Hematopoietic multipotent progenitor cell treated with erythropoietin and hydrocortisone succinate and interleukin-3 and kit ligand, for 15 days (in vitro differentiated cells): ENCODE measurements at places on chromosomes 16 and 17.

DNA sequence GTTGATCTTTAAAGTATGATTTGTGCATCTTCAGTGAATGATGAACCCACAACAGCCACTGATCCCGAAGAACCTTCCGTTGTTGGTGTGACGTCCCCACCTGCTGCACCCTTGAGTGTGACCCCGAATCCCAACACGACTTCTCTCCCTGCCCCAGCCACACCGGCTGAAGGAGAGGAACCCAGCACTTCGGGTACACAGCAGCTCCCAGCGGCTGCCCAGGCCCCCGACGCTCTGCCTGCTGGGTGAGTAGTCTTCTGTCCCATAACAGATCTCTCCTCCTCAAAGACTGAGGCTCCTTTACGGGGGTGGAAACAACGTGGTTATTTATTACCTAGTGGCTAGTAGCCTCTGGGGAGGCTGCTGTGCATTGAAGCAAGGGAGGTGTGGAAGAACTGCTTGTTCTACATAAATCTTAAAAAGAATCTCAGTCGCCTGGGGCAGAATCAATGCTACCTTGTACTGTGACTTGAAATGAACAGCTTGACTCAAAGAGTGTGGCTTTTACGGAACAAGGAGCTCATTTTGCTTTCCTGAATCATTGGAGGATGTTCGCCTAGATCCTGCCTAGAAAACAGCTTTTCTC is 63.0 kb upstream of the CLEC18A start:
- DNase-seq = no peak

GRCh38 chr16:46937536-46937935 is 35.9 kb downstream of the DNAJA2 start:
- no peak for DNase-seq

GRCh38 chr17:32206861-32207260 is 58.8 kb upstream of the RHBDL3 start:
- DNase-seq = no peak

DNA sequence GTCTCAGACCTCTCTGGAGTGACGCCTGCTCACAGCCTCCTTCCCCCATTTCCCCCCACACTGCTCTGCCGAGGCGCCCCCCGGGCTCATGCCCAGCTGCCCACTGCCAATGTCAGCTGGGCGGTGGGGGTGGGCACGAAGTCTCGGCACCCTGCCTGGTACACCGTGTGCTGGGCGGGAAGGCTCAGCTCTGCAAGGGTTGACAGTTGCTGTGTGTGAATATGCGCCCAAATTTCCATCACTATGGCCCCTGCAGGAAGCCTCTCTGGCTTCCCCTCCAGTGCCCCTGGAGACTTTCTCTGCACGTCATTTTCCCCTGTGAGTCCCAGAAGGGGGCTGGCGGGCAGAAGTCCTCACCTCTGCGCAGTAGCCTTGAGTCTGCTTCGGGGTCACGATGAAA is 11.6 kb upstream of the CAMKK1 start:
- no peak for DNase-seq

GRCh38 chr16:65782611-65783600 is 583.6 kb upstream of the CDH5 start:
- DNase-seq = no peak

- peak; percentile 9 for DNase-seq
Observed at GRCh38 chr17:68771867-68772515, 170.8 kb upstream of the FAM20A start.

DNA sequence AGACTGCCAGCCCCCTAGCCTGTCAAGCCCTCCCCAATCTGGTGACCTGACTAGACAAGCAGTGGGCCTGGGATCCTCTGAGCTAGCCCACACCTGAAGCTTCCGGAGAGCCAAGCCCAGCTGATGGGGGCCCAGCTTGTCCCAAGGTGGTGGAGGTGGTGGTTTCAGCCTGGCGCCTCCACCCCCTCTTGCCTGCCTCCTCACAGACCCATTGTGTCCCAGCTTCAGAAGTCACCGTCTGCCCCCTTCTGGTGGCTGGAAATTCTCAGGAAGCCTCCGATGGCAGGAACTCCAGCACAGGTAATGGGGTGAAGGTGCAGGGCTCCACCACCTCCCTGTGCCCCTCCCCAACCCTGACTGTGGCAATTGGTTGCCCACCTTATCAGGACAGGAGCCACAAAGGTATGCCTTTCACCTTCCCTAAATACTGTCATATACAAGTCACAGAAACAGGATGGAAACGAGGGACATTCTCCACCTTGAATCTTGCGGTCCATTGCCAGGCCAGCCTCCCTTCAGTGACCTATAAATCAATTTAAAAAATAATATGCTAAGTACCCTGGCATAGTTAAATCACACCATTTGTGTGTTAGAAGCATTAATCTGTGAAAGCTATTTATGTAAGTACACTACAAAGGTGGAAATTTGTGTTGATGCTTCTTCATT is 66.0 kb upstream of the ZNF423 start:
- no peak for DNase-seq

- DNase-seq = no peak
Observed at GRCh38 chr17:66885417-66885816, 50.5 kb downstream of the CACNG5 start.

GRCh38 chr17:82052638-82053059 is 951 bp downstream of the GPS1 start:
- DNase-seq = no peak

- no peak for DNase-seq
Observed at GRCh38 chr17:55883149-55883548, 132.3 kb downstream of the PCTP start.

GRCh38 chr16:86757704-86758040 is 179.3 kb downstream of the FOXL1 start:
- DNase-seq = no peak

DNA sequence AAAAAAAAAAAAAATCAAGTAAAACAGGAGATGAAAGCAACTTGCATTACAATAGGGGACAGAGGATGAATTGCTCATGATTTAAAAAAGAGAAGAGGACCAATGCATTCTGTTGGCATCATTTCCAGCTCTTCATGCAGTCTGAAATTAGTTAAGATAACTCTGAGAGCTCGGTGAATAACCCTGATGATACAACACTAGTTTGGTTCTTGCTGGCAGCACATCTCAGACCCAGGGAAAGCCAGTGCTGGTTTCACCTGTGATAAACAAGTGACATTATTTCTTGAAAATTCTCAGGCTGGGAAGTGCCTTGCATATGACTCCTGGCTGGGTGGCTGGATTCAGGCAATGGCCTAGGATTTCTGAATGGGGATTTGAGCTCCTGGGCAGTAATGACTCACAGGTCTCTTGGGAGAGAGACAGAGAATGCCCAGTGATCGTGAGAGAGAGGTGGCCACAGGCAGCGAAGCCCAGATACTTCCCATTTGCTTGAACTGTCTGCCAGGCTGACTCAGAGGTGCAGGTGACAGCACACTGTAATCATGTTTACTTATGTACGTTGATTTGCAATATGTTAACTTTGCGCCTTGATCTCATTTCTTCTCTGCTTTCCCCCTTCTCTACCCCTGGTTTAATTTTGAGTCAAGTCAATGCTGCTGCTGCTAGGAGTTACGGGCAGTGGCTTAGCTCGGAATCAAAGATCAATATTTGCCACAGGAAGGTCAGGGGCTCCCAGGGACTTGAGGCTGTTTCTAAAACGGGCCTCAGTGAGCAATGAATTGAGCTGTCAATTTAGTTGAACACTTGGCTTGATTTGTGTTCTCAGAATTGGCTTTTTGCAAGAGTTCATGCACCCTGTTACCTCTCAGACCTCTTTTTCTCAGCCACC is 27.1 kb downstream of the ARSG start:
- DNase-seq = no peak

- DNase-seq = no peak
Observed at GRCh38 chr17:75754378-75755204, 10.4 kb downstream of the GALK1 start.

GRCh38 chr17:42113293-42114069 is 967 bp upstream of the DHX58 start:
- no peak for DNase-seq

DNA sequence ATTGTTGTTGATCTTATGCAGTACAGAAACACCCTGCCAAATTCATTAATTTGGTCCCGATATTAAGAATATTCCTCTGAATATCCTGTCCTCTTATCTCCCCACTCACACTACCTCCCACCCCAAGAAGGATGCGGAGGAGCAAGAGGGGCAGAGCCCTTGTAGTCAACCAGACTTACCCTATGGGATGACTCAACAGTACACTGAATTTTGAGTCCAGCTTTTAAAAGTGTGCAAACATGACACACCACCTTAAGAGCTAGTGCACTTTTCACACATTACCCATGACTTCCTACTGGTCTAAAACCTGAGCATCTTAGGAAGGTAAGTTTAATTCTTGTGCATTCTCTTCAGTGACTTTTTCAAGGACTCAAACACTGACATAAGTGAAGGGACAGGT is 9.5 kb downstream of the USP22 start:
- no peak for DNase-seq

DNA sequence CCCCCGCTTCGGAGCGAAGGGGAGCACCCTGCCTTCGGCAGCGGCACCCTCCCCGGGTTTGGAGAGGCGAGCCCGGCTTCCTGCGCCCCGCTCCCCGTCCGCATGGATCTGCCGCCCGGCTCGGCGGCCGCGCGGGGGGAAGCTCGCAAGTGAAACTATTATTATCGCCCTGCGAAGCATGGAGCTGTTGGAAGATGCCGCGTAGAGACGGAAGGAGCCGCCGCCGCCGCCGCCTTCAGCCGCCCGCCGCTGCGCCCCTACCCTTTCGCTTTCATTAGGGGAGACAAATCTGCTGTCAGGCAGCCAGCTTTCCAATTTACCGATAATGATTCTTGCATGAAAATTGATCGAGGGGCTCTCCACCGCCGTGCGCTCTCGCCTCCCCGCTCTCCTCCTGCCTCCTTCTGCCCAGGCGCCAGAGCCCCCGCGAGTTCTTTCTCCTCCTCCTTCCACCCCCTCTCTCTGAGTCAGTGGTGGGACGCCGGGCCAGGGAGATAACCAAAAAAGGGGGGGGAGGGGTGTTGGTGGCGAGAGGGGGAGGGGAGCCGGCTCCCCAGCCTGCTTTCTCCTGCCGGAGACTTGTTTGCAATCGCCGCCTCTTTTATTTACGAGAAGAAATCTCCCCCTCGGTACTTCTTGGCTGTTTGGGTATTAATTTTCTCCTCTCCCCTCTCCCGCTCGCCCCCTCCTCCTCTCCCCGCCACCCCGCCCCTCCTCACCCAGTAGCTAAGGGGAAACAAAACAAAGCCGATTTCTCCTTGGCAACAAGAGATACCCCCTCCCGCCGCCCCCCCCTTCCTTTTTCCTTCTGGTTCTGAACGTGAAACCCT is 58.0 kb upstream of the GSE1 start:
- DNase-seq = peak; percentile 84

- DNase-seq = no peak
Observed at GRCh38 chr16:13269905-13270528, 368.6 kb downstream of the SHISA9 start.

- DNase-seq = no peak
Observed at GRCh38 chr16:79201436-79201835, 399.1 kb downstream of the MAF start.

- DNase-seq = no peak
Observed at GRCh38 chr17:39740357-39741111, 2.8 kb downstream of the GRB7 start.

DNA sequence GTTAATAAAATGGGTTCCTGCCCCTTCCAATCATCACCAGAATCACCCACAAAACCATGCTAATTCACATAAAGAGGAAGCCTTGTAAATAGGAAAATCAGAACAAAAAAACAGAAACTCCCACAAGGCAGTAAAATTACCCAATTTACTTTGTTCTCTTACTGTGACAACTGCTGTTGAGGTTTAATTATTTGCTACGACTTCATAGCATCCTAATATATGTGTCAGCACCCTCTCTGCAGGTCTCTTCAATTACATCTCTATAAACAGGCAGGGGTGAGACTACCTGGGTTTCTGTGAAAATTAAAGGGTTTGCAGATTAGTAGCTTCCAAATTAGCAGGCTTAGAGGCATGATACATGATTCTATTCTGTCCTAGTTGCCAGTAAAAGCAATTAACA is 2.7 kb downstream of the WDR59 start:
- DNase-seq = no peak

DNA sequence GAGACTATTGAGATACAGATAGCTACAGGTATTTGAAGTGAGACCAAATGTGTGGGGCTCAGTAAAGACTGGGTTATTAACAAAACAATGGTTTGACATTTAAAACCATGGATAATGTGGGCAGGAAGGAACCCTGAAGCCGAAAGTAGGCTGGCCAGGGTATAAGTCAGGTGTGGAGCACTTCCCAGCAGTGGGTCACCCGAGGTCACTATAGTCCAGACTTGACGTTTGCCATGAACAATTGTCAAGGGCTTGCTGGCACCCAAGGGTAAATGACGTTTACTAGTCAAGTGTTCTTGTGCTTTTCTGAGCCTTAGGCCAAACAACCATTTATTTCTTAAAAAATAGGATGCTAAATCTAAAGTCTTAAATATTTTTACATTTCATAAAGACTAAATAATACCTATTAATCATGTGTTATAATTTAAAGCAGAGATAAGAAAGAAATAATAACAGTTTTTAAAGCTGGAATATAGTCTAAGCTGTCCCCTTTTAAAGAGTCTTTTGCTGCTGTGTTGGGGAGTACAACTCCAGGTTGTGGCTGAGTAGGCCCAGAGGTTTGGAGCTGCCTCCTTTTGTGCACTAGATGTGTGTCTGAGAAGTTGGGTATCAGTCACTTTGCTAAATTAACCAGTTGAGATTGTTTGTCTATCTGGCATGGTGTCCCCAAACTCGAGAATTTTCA is 15.7 kb downstream of the ALDH3A2 start:
- no peak for DNase-seq

- no peak for DNase-seq
Observed at GRCh38 chr16:88374736-88375135, 8.0 kb upstream of the ZNF469 start.

- DNase-seq = no peak
Observed at GRCh38 chr17:82786427-82786826, 34.6 kb downstream of the TBCD start.

DNA sequence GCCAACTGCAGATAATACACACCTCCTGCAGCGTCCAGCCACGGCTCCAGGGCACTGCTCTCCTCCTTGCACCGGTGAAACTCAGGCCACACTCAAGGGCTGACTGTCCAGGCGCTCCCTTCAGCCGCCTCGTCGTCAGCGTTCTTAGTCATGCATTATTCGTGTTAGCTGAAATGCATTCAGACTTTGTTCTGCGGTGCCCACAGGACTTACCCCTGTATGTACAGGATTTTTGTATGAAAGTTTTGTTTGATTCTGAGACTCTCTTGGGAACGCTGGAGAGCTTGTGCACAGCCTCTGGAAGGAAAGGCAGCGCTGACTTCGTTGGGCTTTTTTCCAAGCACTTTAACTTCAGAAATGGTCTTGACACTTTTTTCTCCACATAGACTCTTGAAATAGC is 22.1 kb downstream of the CIBAR2 start:
- no peak for DNase-seq

- peak; percentile 81 for DNase-seq
Observed at GRCh38 chr17:28743243-28744103, at the start of gene TRAF4. Gene TRAF4, plus strand, starts transcription at chr17:28744011. Its CDS starts 102 bp downstream, at chr17:28744113.

- no peak for DNase-seq
Observed at GRCh38 chr17:63555500-63556156, 5.4 kb downstream of the DCAF7 start.

DNA sequence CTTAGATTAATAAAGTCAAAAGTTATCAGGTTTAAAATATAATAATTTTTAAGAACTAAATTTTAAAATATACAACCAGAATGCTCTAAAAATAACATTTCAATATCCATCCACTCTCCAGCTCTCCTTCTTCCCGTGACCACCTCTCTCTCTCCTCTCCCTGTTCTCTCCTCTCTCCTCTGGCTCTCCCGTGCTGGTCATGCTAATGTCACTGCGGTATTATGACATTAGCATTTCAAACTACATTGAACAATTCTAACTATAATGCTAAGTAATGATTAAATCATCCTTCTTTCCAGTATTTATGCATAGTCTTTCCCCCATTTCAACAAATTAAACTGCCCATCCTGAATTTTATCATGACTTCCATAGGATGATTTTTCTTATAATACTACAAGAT is 154.7 kb downstream of the CEP112 start:
- no peak for DNase-seq
